ENCODE measurements at places on chromosomes 2 and 18.

DNA sequence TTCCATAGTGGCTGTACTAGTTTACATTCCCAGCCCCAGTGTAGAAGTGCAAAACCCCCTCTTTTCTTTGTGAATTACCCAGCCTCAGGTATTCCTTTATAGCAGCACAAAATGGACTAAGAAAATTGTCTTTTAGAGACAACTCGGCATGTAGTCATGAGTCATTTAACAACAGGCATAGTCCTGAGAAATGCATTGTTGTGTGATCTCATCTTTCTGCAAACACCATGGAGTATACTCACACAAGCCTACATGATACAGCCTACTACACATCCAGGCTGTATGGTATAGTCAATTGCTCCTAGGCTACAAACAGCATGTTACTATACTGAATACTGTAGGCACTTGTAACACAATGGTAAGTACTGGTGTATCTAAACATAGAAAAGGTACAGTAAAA lies 44.4 kb upstream of the MBP start:
- DNase-seq = no peak

GRCh38 chr2:69815717-69816116 lies 13.7 kb upstream of the GMCL1 start:
- no peak for DNase-seq

GRCh38 chr2:21866316-21866715 lies 742.5 kb downstream of the TDRD15 start:
- DNase-seq = no peak

DNA sequence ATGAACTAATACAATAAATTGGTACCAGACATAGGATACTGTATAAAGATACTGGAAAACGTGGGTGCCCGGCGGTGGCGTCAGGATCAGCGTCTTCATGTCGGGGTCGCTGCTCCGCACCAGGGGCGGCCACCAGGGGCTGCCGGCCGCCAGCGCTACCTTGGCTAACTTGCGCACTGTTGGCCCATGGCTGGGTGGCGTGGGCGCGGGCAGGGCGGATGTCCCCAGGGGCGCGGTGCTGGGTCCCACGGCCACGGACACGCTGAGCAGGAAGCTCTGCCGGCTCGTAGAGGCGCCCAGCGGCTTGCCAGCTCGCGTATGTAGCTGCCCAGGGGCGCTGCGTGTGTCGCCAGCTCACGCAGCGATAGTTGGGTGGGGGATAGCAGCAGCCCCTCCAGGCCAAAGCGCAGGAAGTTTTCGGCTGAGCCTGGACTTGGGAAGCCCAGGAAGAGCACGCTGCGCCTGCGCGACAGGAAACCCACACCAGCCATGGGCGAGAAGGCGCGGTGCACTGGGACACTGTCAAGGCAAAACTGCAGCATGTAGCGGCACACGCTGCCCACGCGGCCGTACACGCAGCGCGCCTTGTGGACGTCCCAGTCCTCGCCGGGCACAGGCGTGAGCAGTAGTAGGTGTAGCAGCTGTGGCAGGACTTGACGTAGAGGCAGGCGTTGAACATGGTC lies 299.9 kb downstream of the CCDC74A start:
- DNase-seq = no peak

DNA sequence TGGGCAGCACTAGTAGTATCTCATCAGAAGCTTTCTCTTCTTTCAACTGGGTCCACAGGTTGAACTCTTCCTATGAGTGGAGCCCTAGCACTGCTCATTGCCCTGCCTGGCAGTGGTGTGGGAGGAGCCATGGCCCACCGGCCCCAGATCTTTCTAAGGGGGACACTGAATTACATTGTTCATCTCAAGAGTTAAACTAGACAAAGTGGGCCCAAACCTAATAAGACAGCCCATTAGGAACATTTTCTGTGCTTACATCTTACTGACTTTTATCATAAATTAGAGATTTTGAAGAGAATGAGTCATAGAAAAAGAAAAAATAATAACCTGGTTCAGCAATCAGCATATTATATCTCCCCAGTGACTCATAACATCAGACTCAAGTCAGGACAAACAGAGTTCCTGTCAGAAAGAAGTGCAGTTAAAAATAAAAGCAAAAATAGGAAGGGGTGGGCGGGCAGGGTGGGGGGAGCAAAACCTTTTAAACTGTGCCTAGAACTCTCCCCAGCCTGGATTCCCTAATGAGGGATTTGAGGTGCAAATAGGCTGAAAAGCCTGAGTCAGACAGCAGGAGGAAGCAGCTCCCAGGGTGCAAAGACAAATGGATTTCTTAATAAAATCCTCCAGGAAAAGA lies 161.6 kb upstream of the TRIB2 start:
- no peak for DNase-seq

- DNase-seq = no peak
These were observed 11.9 kb upstream of the CCNT2 start for GRCh38 chr2:134906726-134907125.

DNA sequence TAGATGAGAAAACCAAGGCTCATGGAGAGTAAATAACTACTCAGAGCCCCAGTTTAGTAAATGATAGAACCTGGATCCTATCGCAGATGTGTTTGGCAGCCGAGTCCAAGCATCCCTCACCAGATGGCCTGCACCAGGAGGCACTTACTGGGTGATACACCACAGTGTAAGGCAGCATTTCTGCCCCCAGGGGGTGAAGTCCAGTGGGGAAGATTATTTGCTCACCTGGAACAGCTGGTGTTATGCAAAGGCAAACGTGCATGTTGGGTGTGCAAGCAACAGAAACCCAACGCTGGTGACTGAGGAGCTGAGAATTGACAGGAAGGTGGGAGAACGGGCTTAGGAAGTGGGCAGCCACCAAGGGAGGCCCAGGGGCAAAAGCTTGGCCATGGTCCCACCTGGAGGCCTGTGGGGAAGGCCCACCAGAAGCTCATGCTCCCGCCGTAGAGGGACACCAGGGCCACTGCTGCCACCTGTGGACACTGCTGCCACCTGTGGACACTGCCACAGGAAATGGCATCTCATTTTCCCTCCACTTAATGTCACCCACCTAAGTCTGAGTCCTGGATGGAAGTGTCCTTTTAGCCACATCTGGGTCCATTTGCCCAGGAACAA lies 100.6 kb downstream of the TFCP2L1 start:
- DNase-seq = no peak

- DNase-seq = no peak
These were observed 89.7 kb upstream of the DTNA start for GRCh38 chr18:34620258-34620861.

DNA sequence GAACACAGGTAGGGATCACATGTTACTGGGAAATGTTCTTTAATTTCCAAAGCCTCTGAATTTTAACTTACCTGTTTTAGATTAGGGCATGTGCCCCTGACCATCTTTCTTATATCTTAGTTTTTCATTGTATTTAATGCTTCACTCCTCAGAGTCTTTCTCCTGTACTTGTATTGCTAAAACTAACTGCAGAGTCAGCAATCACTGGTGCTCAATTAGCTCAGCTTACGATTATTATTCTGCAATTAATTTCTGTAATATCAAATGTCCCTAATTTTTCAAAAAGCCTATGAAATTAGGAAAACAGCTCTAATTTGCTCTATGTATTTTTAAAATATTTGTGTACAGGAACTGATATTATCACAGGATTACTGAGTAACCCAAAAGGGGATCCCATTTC lies 693.2 kb upstream of the SLC8A1 start:
- DNase-seq = no peak

DNA sequence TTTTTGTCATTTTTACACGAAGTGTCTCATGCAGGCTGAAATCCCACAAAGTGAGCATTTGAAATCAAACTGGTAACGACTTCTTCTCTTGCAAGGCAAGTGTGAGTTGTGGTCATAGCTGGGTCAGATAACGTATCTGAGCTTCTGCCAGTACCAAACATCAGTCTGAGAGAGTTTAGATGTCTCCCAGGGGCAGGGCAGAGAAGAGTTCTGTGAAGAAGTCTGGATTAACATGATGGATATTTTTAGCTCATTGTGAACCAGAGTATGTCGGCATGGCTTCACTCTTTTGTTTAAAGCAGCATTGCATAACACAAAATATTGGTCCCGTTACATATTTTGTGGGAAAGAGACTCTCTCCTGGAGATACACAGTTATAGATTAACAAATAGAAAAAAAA lies 655.5 kb upstream of the KLHL29 start:
- DNase-seq = no peak

DNA sequence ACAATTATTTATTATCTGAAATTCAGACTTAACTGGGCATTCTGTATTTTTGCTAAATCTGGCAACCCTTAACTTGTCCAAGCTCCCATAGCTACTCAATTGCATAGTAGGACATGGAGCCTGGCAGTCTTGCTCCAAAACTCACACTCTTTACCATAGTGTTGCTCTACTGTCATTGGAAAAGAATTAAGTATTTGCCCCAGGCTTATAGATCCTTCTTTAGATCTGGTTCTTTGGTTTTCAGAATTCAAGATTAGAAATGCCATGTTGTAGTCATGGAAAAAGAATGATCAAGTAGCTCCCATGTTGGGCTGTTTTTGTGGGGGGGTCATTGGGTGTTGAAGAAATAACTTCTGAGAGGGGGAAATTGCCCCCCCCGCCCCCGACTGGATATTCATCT lies 240.9 kb downstream of the WDPCP start:
- no peak for DNase-seq

DNA sequence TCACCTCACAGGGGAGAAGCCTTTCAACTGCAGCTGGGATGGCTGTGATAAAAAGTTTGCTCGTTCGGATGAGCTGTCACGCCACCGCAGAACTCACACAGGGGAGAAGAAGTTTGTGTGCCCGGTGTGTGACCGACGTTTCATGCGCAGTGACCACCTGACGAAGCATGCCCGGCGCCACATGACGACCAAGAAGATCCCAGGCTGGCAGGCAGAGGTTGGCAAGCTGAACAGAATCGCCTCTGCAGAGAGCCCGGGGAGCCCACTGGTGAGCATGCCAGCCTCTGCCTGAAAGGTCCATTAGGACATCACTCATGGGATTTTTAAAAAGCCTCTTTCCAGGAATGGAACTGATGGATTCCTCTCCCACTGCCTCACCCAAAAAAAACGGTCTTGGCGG lies 8.9 kb downstream of the KLF11 start:
- DNase-seq = no peak

DNA sequence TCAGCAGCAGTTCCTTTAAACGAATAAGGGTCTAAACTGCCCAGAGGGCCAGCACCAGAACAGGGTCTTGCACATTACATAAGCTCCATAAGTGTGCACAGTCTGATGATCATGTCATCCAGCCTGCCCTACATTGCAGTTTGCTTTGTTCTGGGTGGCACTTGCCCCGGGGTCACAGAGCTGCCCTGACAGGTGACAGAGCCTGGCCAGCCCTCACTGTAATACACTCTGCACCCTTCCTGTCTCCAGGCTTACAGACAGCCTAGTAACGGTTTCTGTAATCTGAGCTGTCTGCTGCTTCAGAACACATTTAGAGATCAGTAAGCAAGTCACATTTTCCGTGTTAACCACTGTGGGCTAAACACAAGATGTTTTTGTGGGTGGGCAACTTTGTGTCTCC lies 213.3 kb downstream of the FAM210A start:
- DNase-seq = peak; percentile 14

- peak; percentile 84 for DNase-seq
These were observed 272.6 kb upstream of the UBE2E3 start for GRCh38 chr2:180707884-180708205.

DNA sequence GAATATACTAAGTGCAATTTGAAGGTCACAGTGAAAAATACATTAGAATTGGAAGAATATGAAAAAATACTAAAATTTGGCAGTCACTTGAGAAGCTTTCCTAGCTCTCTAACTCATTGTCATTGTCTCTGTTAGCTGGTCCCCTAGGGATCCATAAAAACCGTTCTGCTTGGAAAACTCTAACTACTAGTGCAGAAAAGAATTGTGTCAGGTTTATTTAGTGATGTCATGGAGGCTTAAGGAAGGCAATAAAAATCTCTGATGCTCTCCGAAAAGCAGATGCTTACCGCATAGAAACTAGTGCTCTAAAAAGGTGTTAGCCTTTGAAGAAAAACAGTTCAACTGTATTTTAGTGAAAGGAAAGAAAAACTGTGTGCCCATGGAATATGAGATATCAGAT lies 150.1 kb upstream of the DLGAP1 start:
- DNase-seq = no peak

- DNase-seq = peak; percentile 14
These were observed 8.8 kb downstream of the VIL1 start for GRCh38 chr2:218427741-218428140.

DNA sequence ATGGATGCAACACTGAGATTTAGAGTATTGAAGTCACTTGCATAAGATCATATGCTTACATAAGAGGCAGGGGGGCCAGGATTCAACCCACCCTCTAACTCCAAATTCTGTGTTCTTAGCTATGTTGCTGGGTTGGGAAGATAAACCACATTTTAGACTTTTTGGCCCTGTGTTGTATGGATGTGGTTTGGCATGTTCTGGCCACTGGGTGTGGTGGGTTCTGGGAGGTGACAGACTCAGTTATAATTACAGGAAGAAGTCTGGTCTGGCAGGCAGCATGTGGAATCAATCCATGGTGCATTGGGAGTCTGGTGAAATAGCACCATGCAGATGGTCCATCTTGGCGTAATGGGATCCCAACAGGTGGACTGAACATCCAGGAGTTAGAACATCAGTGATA lies 138.9 kb downstream of the LTBP1 start:
- no peak for DNase-seq

GRCh38 chr2:174012347-174013314 lies 47.5 kb upstream of the SP3 start:
- no peak for DNase-seq

GRCh38 chr2:64168201-64168600 lies 24.0 kb upstream of the PELI1 start:
- no peak for DNase-seq

DNA sequence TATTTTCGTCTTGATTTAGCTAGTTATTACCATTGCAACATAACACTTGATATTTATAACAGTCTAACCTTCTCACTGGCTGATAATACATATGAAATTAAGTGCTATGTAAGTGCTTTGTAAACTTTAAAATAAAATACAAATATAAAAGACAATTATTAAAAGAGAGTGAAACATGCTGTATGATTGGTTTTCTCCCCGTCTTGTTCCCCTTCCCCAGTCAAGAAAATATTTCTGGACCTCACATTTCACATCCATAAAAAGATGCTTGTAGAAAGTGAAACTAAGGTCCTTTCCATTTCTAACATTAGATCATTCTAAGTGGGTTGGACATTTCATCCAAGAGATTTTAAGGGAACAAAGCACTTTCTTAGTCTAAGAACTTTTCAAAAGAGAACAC lies 310.2 kb upstream of the LRATD1 start:
- DNase-seq = no peak

DNA sequence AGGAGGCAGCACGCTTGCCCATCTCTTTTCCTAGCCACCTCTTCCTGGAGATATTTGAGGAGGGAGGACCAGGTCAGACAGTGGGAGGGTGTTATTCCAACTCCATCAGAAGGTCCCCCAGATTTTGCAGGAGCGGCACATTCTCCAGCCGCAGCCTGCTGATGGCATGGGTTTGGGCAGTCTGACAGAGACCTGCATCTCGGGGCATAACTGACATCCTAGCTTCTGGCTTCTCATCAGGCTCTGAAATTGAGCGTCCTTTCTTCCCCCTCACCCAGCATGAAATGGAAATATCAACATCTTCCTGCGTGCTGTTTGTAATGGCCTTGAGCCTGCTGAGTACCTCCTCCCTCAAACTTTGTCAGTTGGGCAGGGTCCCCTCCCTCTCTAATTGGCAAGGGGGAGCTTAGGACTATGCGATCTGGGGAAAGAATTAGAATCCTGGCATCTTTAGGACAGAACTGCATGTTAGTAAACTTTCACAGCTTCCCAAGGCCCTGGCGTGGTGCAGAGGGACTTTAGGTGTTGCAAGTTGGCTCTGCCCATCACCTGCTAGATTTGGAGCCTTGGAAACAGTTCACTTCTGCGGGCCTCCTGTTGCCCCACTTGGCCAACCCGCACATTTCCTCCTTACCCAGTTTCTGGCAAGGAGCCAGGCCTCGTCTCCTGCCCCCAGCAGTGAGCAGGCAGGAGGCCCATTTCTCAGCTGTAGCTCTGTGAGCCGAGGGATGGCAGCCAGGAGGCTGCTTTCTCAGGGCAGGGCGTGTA lies 2.2 kb downstream of the ITM2C start:
- peak; percentile 62 for DNase-seq
